CMK (cell line): ENCODE measurements at places on chromosomes 13 and 19.

DNA sequence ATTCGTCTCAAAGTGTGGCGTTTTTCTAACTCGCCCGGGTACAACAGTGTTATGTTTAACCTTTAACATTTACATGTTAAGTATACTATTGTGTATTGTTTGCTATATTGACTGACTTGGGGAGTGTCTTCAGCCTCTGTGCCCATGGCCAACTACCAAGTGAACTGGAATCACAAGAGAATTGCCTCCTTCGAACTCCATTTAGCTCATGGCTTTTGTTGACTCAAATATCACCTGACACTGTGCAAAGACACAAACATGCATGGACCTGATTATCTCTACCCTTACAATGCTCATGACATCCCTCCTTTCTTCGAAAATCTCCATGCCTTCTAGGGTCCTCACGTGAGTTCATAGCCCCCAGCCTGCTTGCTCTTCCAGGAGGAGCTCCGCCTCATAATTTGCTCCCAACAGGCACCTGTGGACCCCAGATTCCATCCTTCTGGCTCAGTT lies 704 bp downstream of the ZNF814 start:
- DNase-seq, result no peak

DNA sequence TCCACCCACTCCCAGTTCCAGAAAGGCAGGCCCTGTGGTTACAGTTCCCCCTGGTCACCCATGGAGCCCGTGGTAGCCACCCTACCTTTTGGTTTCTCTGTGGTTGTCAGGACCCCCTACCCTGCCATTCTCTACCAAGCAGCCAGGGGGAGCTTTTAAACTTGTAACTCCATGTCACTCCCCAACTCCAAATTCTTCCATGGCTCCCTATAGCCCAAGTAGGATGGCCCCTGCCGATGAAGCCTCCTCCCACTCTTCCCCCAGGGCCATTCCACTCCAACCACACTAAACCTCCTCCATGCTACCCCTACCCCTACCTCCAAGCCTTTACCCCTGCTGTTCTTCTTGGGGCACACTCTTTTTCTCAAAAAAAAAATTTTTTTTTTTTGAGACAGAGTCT lies 2.2 kb downstream of the S1PR2 start:
- no peak for DNase-seq

GRCh38 chr19:6495947-6496346 lies 6.2 kb downstream of the TUBB4A start:
- DNase-seq, result no peak

DNA sequence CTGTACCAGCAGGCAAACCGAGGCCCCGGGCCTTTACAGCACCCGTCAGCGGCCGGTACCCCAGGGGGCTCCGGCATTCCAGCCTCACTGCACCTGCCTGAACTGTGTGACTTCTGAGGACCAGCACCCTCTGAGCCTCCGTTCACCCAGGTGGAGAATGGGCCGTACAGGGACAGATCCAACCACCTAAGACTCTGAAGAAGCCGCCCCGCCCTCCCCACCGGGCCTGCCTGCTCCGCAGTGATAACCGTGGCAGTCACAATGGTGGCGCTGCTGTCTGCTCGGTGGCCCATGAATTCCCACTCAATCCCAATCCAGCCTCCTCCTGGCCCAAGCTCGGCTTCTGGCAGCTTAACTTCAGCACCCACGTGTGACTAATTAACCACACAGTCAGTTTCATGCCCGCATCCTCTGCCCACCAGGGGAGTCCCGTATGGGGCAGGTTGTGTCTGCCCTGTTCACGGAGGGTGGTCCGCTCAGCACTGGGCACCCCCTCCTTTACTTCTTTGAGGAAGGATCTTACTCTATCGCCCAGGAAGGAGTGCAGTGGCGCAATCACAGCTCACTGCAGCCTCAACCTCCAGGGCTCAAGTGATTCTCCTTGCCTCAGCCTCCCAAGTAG lies 3.4 kb downstream of the TCF3 start:
- no peak for DNase-seq

DNA sequence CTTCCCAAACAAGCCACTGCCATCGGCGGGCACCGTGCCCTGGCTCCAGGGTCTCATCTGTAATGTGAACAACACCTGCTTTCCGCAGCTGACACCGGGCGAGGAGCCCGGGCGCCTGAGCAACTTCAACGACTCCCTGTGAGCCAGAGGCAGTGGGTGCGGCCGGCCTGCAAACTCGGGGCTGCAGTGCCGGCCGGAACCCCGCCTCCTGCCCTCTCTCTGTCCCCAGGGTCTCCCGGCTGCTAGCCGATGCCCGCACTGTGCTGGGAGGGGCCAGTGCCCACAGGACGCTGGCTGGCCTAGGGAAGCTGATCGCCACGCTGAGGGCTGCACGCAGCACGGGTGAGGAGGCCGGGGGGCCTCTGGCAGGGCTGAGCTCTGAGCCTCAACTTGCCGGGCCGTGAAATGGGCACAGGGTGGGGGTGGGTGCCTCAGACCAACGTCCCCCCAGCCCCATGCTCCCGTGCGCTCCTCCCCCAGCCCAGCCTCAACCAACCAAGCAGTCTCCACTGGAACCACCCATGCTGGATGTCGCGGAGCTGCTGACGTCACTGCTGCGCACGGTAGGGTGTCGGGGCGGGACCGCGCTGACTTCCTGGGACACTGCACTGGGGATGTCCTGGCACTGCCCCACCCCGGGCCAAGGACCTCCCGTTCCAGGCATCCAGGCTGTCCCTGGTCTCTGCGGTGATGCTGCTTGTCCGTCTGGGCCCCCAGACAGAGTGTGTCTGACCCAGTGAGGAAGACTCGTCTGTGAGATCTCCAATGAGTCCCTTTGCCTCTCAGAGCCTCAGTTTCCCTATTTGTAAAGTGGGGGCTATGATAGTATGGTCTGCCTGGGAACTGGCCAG lies 2.2 kb downstream of the ABCA7 start:
- no peak for DNase-seq

- no peak for DNase-seq
These were observed 5.4 kb downstream of the GNA11 start for GRCh38 chr19:3099347-3100145.

- no peak for DNase-seq
These were observed 56.2 kb downstream of the ABCC4 start for GRCh38 chr13:95245071-95245470.

GRCh38 chr19:6988257-6988656 lies 33.0 kb downstream of the MBD3L2B start:
- DNase-seq, result no peak

- DNase-seq, result no peak
These were observed 4.4 kb downstream of the TRIR start for GRCh38 chr19:12730064-12730463.
